ENCODE measurements at places on chromosomes 1 and 21.

DNA sequence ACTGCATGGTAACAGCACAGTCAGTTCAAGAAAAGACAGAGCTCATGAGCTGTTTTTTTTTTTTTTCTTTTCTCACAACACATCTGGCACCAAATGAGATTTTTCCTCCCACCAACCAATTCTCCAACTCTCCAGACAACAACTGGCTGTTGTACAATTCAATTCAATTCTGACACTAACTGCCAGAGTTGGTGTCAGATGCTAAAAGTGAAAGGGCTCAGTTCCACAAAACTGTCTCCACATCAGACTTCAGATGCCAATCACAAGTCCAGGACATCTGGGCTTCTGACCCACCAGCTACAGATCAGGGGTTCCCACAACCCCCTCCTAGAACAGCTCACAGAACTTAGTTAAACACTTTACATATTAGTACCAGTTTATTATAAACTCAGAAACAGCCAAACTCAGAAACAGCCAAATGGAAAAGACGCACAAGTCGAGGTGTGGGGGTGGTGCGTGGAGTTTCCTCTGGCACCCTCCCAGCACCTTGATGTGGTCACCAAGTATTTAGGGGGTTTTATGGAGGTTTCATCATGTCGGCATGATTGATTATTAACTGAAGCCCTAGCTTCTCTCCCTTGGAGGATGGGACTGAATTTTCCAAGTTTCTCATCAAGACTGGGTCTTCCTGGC is 39.2 kb upstream of the LRRC8D start:
- DNase-seq, result no peak

DNA sequence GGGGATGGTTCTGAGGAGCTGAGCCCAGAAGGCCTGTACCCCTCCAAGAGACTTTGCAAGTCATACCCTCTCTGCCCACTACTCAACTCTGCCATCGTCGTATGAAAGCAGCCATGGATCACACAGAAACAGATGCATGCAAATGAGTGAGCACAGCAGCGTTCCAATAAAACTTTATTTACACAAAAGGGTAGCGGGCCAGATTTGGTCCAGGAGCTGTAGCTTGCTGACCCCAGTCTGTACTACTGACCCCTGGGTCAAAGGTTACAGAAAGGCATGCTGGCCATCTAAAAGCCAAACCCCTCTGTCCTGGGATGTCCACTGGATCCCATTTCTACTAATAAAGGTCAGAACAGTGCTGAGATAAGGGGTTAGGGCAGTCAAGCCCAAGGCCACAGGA is 8.8 kb upstream of the AGTRAP start:
- DNase-seq, result no peak

DNA sequence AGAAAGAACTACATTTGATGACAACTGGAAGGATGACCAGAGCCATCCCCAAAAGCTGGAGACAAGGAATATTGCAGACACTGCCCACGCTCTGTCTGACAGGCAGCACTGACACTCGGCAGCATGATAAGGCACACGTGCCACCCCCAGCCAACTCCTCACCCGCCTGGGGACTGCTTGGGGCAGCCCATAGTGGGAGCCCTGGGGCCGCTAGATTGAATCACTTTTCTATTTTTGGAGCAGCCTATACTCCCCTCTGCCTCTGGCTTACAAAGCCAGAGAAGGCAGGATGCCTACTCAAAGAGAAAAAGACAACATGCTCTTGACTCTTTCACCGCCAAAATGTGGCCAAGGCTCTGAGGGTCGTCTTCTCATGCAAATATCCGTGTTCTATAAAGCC is 1.3 kb downstream of the SMG5 start:
- DNase-seq, result no peak

GRCh38 chr1:77200806-77201205 is 18.4 kb downstream of the PIGK start:
- DNase-seq, result no peak

DNA sequence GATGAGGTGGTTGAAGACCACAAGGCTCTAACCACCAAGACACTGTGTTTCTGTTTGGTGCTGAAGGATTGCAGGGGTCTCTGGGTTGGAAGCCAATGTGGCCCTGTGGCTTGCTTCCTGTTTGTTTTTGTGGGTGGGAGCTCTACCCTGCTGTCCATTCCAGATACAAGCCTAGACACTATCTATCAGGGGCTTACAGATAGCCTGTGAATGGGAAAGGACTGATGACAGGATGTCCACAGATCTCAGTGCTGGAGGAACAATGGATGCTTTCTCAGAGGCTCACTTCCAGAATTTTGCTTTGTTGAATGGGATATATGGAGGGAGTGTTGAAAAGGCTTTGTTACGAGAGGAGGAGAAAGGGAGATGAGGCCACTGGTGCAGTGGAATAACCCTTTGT is 69.7 kb downstream of the NOS1AP start:
- DNase-seq, result no peak

- DNase-seq, result peak; percentile 30
These were observed 6.0 kb downstream of the FCRLB start for GRCh38 chr1:161727256-161727924.

DNA sequence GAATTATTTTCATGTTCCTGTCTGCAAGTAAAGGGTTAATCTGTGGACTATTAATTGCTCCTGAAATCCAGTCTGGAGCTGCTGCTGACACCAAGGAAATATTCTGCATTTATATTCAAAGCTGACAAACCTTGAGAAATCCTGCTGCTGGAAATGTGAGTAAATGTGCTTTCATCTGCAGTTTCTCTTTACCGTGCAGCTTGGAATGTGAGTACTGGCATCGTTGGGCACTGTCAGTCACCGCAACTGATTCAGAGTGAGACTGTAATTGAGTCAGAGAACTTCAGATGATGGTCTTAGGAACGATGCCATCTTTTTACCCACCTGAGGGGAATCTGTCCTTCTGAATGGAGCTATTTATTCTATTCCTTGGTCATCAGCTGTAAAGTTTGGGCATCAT is 420.6 kb downstream of the SIPA1L2 start:
- no peak for DNase-seq

- no peak for DNase-seq
These were observed 138.6 kb upstream of the JUN start for GRCh38 chr1:58922302-58923089.

- no peak for DNase-seq
These were observed 32.7 kb upstream of the HP1BP3 start for GRCh38 chr1:20819818-20820217.

GRCh38 chr1:116710420-116711262 is 43.1 kb upstream of the IGSF3 start:
- DNase-seq, result no peak

DNA sequence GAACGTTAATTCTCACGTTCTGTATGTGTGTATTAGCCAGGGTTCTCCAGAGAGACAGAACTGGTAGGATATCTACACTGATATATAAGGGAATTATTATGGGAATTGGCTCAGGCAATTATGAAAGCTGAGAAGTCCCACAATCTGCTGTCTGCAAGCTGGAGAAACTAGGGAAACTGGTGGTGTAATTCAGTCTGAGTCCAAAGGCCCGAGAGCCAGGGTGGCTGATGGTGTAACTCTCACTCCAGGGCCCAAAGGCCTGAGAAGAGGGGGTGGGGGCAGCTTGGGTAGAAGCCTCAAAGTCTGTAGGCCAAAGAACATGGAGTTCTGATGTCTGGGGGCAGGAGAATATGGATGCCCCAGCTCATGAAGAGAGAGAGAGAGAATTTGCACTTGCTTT is 13.3 kb upstream of the VASH2 start:
- DNase-seq, result no peak

- no peak for DNase-seq
These were observed 53.0 kb downstream of the PBX1 start for GRCh38 chr1:164611754-164612642.

DNA sequence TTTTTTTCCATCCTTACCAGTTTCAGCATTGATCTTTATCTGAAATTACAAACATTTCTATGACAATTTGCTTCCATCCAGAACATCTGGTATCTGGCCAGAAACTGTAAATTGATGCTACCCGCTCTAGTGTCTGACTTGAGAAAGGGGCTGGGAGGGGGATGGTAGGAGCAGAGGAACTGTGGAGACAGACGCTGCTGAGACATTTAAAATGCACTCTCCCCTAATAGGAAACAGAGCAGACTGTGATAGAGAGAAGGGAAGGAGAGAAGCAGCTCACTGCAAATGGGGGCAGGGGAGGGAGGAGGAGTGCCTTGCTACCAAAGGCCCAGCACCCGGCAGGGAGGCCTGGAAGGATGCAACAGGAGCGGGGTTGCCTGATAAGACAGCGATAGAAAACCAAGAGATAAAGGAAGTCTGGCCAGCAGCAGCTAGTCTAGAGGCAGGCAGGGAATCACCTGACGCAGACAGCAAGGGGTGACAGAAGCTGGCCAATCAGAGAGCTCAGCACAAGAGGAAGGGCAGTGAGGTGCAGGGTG is 195.5 kb upstream of the NFIA start:
- DNase-seq, result peak; percentile 75

DNA sequence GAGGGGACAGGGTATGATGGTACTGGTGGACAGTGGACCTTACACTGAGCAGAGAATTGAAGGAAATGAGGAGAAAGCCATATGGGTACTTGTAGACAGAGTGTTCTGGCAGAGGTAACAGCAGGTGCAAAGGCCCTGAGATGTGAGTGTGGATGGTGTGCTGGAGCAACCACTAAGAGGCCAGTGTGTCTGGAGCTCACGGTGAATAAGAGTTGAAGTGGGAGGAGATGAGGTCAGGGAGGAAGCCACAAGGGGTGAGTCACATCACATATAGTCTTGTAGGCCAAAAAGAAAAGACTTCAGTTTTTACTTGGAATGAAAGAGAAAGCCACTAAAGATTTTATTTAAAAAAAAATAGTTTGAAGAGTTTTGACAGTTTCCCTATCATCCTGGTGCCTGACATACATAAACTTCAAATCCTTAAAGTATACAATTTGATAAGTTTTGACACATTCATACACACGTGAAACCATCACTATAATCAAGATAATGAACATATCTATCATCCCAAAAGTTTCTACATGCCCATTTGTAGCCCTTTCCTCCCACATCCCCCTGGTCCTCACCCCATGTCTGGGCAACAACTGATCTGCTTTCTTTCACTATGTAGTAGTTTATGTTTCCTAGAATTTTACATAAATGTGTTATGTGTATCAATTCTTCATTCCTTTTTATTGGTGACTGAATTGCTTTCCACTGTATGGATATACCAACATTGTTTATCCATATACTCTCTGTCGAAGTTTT is 148.4 kb downstream of the GPATCH2 start:
- DNase-seq, result no peak

DNA sequence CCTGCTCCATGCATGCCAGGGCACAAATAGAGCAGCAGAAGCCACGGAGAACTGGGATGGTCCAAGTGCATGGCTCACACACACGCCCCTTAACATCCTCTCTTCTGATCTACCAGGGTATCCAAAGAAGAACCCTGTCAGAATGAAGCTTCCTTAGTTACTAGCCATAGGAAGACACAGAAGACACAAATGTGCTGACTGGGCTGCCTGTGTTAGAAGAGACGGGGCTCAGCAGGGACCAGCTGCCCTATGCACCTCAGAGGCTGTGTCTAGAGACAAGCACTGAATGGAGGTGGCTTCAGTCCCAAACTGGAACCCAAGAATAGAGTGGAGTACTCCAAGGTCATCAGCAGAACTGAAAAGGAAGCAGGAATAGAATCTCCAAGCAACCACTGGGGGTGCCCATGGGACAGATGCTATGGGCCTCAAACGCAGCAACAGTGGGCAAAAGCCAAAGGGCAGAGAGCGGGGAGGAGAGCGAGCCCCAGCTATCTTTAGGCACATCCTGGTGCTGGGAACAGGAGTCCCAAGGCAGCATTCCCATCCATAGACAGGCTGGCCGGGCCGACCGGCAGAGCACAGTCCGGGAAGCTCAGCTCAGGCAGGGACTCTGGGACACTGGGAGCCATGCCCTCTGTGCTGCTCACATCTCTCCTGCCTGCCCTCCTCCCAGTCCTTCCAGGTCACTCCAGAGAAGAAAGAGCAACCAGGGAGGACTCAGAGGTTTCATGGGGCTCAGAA is 9.5 kb downstream of the SLC6A9 start:
- no peak for DNase-seq

DNA sequence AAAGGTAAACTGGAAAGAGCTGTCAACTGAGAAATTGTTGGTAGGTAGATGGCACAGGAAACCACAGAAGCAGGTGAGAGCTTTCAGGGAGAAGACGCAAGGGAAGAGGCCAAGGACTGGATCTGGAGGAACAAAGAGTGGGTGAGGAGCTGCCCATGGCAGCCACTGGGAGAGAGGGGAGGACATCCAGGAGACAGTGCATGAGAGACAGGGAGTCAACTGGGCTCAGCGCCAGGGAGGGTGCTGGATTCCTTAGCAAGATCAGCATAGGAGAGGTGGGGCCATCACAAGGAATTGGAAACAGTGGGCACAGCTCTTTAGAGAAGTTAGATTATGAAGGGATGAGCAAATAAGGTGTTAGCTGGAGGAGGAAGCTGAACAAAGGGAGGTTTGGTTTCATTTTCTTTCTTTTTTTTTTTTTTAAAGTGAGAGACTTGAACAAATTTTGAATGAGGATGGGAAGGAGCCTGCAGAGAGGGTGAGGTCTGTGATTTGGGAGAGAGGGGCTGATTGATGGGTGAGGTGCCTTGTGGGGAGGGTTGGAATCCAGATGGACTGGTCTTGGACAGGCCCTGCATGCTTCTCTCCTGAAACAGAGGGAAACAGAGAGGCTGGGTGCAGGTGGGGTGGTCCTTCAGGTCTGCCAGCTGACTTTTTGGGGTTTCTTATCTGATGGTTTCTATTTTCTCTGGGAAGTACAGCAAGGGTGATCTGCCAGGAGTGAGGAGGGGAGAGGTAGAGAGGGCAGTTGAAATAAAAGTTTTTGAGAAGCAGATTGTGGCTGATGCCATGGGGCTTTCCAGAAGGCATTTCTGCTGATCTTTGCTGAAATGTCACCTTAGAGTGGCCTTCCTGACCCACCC is 5.4 kb downstream of the CYP4B1 start:
- no peak for DNase-seq

GRCh38 chr1:25737130-25737529 is 62.9 kb upstream of the SELENON start:
- no peak for DNase-seq

DNA sequence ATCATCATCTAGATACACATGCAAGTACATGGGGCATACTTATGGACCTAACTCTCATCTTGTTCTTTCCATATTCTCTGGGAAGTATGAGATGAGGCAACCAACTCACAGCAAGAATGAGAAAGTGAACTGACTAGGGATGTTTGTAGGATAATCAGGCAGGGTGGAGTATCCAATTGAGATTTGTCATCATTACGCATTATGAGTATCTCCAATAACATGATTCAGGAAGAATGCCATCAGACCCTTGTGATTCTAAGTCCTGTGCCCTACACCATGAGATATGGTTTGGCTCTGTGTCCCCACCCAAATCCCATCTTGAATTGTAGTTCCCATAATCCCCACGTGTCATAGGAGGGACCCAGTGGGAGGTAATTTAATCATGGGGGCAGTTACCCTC is 154.0 kb downstream of the SLC30A10 start:
- no peak for DNase-seq
